ENCODE measurements at places on chromosomes 6 and 20. TPM values are rescaled to one million over a fixed set of nuclear protein-coding genes. Genes with fewer than 3 reads are reported as not detected.

PLN gene
- total RNA-seq: not detected

OR2J3 gene
- total RNA-seq: not detected

SLC22A2 gene
- not detected for total RNA-seq

ADGRF4 gene
- 17.9 TPM for total RNA-seq

HLA-G gene
- 13.2 TPM for total RNA-seq

DZANK1 gene
- 0.64 TPM for total RNA-seq

ATP6V1G2 gene
- total RNA-seq: 0.51 TPM

HLA-DMB gene
- total RNA-seq: 0.38 TPM

KDM1B gene
- total RNA-seq: 34.1 TPM

OLIG3 gene
- total RNA-seq: not detected

ADGRF5 gene
- total RNA-seq: not detected

NKX2-2 gene
- total RNA-seq: not detected

CYP24A1 gene
- 6.9 TPM for total RNA-seq

VARS1 gene
- total RNA-seq: 53.2 TPM

FGD2 gene
- under 0.01 TPM for total RNA-seq

RAET1G gene
- 45.0 TPM for total RNA-seq

APOM gene
- 0.26 TPM for total RNA-seq

ADGB gene
- total RNA-seq: not detected

C6orf15 gene
- total RNA-seq: 0.13 TPM

NRSN1 gene
- not detected for total RNA-seq

TBXT gene
- total RNA-seq: not detected

ADGRF1 gene
- total RNA-seq: 5.5 TPM

PRPF6 gene
- 41.0 TPM for total RNA-seq

AVP gene
- total RNA-seq: not detected

SRSF6 gene
- 34.5 TPM for total RNA-seq

RNF144B gene
- 141 TPM for total RNA-seq

HIVEP2 gene
- total RNA-seq: 14.0 TPM

OTOR gene
- total RNA-seq: not detected

PNPLA1 gene
- 0.26 TPM for total RNA-seq

HS3ST5 gene
- total RNA-seq: not detected

ENPP4 gene
- 0.26 TPM for total RNA-seq

HIVEP1 gene
- 12.3 TPM for total RNA-seq

ADISSP gene
- total RNA-seq: 15.0 TPM

WFDC10B gene
- not detected for total RNA-seq

Data from bronchial epithelial cell (primary cell).